ENCODE measurements at places on chromosomes 11 and 22.
A peak's percentile ranks its signal among the peaks of the same experiment; 100 is the strongest.

GRCh38 chr11:115081972-115082371 is 403.6 kb downstream of the NXPE2 start:
- no peak for DNase-seq

DNA sequence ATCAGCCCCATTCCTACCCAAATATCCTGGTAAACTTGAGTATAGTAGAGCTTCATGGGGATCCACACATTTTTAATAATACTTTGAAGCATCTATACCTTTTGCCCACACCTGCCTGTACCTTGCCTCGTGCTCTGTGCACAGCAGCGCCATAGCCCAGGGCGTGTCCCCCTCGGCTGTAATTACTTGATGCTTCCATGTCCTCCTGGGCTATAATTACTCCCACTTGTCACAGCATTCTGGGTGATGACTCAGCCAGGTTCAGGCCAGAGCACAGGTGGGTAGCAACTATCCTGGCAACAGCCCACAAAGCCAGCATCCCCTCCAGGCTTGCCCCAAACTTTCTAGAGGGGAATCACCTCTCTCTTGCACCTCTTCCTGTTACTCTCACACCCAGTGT is 23.7 kb upstream of the SLC36A4 start:
- no peak for DNase-seq

- no peak for DNase-seq
Measured at GRCh38 chr11:117872975-117873827, 3.3 kb downstream of the FXYD6 start.

DNA sequence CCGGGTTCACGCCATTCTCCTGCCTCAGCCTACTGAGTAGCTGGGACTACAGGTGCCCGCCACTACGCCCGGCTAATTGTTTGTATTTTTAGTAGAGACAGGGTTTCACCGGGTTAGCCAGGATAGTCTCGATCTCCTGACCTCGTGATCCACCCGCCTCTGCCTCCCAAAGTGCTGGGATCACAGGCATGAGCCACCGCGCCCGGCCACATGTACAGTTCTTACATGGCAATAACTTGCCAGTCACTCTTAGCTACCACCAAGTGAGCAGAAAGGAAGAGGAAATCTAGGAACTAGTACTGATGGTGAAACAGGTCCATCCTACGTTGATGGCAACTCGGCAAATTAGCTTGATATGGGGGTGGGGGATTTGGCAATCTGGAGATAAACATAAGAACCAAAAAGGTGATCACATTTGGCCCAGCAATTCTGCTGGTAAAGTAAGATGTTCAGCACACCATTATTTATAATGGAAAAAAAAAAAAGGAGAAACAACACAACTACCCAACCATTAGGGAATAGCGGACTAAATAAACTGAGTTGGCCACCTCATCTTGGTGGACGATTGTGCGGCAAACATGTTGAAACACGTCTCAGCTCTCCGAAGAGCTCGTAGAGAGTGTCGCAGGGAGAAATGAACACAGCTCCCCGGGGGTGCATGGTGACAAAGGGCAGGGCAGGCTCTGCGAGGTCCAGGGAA is 5.3 kb downstream of the NLRP6 start:
- no peak for DNase-seq

GRCh38 chr11:21465203-21465602 is 727.7 kb upstream of the ANO5 start:
- DNase-seq = no peak

DNA sequence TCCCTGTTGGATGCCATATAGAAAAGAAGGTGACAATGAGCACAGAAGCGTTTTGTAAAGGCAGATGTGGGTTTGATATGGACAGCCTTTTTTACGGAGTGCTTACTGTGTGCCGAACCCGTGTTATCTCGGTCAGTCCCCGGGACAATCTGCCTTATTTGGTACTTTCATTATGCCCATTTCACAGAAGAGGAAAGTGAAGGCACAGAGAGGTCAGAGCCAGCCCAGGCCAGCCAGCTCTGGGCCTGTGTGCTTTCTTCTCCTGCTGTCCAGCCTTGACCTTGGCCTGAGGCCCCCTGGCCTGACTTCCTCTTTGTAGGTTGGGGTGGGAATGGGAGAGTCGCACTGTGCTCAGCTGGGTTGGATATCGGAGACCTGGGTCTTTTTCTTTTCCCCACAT is 628 bp upstream of the CRYBB1 start:
- DNase-seq = no peak

- peak; percentile 83 for DNase-seq
Measured at GRCh38 chr22:37186228-37186996, 1.6 kb downstream of the C1QTNF6 start.

DNA sequence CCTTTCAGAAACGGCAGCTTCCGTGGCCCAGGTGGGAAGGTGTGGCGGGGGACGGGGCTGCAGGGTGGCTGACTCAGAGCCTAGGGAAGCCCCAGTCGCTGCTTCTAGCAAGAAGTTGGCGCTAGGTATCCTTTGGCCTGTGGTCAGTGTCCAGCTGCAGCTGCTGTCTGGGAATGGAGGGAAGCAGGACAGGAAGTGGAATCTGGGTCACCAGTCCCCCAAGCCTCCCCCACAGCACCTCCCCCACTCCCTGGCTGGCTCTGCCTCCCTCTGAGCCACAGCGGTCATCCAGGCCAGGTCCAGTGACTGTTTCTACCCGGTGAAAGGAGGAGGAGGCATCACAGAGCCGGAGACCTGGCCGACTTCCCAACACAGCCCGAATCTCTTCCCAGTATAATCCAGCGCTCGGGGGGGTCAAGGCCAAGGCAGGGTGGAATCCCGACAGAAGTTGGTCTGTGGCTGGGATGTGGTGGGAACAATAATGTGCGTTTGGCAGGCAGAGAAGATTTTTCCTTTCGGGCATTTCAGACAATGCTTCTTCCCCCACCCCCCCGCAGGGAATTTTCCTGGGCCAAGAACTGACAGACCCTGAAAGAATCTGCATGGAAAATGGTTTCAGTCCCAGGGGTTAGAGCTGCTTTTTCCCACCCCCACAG is 45.1 kb downstream of the C11orf96 start:
- DNase-seq = no peak

DNA sequence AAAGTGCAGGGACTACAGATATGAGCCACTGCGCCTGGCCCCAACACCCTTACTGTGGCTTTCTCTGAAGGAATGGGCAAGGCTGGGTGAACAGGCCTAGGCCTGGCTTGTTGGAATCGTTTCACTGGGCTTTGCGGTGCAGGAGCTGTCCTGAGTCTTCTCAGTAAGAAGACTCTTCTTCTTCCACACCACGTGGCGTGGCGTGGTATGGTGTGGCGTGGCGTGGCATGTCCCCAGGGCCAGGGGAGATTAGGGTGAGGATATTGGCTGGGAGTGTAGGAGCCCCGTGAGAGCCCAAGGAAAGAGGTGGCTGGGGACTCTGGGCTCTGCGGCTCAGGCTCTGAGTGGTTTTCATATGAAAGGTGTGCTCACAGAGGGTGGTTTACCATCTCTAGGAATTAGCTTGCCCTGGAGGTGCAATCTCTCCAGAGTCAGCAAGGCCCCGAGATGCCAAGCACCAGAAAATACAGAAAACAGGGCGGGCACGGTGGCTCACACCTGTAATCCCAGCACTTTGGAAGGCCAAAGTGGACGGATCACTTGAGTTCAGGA is 70.7 kb downstream of the PARVB start:
- DNase-seq = no peak

DNA sequence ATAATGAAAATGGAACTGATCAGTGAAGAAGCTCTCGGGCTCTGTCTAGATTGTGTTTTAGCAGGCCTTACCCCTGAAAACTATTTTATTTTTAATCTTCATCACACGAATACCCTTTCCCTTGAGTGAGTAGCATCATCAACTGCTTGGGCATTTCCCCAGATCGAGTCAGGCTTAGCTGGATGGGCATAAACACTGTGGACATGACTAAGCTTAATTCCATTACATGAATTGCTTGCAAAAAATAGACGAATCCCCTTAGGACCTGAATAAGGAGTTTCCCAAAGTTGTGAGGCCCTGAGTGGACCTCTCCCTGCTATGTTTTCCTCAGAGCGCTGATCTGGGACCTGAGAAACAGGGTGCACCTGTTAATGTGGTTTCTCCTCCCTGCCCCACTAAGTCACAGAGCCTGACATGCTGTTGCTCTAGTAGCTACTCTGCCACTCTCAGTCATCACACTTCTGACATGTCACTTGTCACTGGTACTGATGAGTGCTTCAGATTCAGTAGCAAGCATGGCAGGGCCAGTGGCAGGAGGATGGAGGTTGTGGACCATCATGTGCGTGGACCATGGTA is 53.5 kb downstream of the ENDOD1 start:
- no peak for DNase-seq

DNA sequence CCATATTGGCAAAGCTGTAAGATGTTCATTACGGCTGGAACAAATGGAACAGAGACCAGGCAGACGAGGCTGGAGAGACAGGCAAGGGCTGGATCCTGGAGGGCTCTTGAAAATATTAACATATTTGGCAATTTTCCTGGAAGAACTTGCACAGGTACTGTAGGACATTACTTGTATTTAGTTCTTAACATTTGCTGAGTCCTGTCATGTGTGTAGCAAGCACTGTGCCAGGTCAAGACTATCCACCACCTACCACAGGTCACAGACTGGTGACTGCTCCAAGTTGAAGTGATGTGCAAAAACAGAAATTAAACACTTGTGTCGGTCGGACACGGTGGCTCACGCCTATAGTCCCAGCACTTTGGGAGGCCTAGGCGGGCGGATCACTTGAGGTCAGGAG is 58.7 kb upstream of the TNRC6B start:
- no peak for DNase-seq

GRCh38 chr11:73463359-73463758 is 87.2 kb downstream of the RELT start:
- no peak for DNase-seq

- DNase-seq = peak; percentile 59
Measured at GRCh38 chr11:1548221-1549070, 23.6 kb downstream of the DUSP8 start.

- DNase-seq = peak; percentile 59
Measured at GRCh38 chr22:41917903-41918791, 3.3 kb upstream of the SHISA8 start.

GRCh38 chr11:75273411-75274391 is 33.1 kb downstream of the TPBGL start:
- DNase-seq = no peak

- DNase-seq = no peak
Measured at GRCh38 chr11:1817000-1817399, 17.8 kb upstream of the SYT8 start.

DNA sequence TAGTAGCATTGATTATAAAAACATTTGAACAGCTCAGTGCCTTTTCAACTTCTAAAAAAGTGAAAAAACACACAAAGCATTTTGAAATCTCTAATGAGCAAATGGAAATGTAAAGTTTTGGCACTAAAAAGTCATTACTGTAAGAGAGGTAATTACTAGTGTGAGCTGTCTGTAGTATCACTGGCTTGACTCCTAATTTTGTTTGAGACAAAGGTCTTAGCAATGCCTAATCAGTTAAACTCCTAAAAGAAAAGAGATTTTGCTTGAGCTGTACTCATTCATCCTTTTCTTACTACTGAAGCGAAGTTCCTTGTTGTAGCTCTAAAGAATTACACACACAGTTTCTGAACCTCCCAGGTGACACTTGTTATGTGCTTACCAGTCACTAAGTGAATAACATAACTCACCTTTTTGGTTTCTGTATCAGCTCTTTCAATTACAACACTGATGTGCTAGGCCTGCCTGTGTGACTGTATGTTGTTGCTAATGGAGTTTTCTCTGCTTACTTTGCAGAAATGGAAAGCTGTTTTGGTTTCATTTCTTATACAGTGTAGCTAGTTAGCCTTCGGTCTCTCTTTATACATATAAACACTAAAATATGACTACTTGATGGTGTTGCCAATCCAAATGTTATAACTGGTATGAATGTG is 924.4 kb upstream of the TENM4 start:
- DNase-seq = no peak

- DNase-seq = no peak
Measured at GRCh38 chr11:101176381-101176780, 46.8 kb upstream of the PGR start.

GRCh38 chr11:69894648-69895047 is 75.4 kb upstream of the FGF3 start:
- DNase-seq = no peak

DNA sequence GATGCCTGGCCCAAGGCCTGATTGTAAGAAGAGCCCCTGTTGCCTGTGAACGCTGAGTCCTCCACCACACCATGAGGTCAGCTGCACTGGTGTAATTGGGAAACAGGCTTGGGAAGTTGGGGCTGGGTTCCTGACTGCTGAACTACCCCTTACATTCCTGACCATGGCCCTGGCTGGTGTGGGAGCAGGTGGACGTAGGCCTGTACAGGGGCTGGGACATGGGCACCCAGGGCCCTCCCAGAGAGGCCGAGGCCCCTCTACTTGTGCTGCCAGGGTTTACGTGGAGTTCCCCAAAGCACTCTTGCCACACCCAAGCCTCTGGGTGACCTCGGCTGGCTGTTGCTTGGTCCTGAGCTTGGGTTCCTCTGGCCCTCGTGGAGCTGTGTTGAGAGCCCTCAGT is 5.4 kb downstream of the RELT start:
- DNase-seq = no peak

- DNase-seq = no peak
Measured at GRCh38 chr11:18071098-18071705, 25.1 kb upstream of the TPH1 start.

GRCh38 chr11:9689721-9690120 is 25.8 kb downstream of the SWAP70 start:
- DNase-seq = no peak

- no peak for DNase-seq
Measured at GRCh38 chr11:124760205-124760652, 1.9 kb downstream of the ESAM start.

DNA sequence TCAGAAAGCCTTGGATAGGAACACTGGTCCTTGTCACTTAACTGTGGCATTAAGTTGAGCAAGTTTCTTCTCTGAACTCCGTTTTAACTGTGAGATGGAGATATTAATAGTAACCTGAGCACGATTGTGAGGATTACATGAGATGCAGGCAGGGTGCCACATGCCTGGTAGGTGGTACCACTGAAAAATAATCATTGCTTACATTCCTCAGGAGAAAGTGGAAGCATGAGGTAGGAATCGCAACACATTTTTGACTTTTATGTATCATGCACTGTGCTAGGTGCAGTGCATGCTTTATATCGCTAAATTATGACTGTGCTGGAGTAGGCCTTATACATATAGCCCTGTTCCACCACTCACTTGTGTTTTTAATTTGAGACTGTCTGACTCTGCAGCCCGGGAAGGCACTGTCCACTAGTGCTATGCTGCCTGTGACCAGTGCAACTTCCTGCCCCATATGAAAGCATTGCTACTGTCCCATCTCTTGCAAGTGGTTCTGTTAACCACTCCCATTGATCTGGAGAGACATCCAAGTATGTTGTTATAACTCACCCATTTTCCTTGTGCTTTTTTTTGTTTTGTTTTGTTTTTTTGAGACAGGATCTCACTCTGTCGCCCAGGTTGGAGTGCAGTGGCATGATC is 1.0 kb downstream of the UQCR10 start:
- DNase-seq = no peak
